Right lung (tissue), 10 donors: ENCODE measurements at places on chromosomes 3 and 15. TPM values are rescaled to one million over a fixed set of nuclear protein-coding genes. Genes with fewer than 3 reads are reported as not detected.

GRCh38 chr3:169746924-169747323 is 17.9 kb downstream of the TERC start:
- no peak for DNase-seq

DNA sequence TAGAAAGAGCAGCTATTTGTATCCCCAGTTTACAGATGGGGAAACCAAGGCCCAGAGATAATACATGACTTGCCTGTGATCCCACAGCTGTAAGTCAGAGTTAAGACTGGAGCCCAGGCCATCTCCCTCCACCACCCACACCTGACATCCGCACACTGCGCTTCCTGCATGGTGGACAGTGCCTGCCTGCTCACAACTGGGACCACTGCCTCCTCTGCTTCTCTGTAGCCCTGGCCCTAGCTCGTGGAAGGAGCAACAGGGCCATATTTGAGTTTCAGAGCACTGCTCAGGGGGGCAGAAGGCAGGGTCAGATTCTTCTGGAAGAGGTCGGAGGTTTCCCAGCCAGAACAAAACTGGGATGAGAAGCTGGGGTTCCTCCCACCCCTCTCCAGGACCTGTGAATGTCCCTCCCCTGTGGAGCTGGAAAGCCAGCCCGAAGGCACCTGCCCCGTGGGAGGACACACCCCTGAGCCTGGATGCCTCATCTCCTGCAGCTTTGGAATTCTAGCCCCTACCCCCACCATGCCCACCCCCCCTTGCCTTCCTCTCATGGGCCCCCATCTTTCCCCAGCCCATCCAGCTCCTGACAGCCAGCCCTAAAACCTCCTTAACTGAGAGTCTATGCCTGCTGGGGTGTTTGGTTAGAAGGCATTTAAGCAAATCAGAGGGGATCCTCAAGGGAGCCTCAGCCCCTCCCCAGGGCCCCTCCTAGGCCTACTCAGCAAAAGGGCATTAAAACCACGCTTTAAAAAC is 100.1 kb downstream of the TPRA1 start:
- DNase-seq: no peak

- no peak for DNase-seq
Measured at GRCh38 chr15:48406911-48407310, 75.7 kb downstream of the DUT start.

GRCh38 chr3:156518726-156519125 is 36.2 kb downstream of the SSR3 start:
- no peak for DNase-seq

- no peak for DNase-seq
Measured at GRCh38 chr3:129608087-129608935, 1.8 kb upstream of the PLXND1 start.

DNA sequence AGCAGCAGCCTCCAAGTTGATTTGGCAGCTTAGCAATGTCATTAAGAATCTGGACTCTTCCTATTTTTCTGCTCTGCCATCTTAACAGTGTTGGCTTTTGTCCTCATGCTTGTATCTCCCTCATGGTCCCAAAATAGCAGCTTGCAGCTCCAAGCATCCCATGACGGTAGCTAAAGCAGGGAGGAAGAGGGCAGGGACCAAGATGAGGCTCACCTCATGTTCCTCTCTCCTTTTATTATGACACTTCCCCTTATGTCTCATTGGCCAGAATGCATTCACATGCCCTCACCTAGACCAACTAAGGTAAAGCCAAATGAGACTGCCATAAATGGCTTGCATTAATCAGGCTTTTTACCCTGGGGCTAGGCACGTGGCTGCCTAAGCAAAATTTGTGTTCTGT is 382.4 kb downstream of the SHQ1 start:
- DNase-seq: no peak

GRCh38 chr3:166663194-166663593 is 716.9 kb downstream of the ZBBX start:
- no peak for DNase-seq

- DNase-seq: no peak
Measured at GRCh38 chr3:77825001-77825827, 785.3 kb downstream of the ROBO2 start.

DNA sequence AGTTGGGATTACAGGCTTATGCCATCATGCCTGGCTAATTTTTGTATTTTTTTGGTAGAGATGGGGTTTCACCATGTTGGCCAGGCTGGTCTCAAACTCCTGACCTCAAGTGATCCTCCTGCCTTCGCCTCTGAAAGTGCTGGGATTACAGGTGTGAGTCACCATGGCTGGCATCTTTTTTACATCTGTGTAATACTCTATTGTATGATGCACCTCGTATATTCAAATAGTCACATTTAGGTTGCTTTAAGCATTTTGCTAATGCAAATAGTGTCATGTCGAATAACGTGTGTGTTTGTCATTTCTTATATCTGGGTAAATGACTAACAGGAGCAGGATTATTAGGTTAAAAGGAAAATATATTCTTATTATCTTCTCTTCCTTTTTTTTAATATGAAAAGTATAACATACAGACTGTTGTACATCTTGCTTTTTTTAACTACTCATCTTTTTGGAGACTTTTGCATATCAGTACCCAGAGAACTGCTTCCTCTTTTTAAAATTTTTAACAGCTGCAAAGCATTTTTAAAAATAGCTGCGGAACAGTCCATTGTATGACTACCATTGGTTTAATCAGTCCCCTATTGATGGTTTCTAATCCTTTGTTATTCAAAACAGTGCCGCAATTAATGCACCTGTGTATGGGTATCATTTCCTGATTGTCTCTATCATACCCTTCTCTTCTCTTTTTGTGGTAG is 13.4 kb downstream of the SCAMP5 start:
- no peak for DNase-seq

- no peak for DNase-seq
Measured at GRCh38 chr3:52084216-52084945, 28.0 kb upstream of the DUSP7 start.

GRCh38 chr15:68681836-68682235 is 103.0 kb downstream of the CORO2B start:
- DNase-seq: no peak

STRIT1 gene
- polyA plus RNA-seq: 0.28 TPM

HAPLN3 gene
- 4.7 TPM for polyA plus RNA-seq

LTK gene
- polyA plus RNA-seq: 2.9 TPM

FAM81A gene
- polyA plus RNA-seq: 3.3 TPM

XIRP1 gene
- 0.08 TPM for polyA plus RNA-seq

GNB4 gene
- polyA plus RNA-seq: 43.9 TPM
